ENCODE measurements at places on chromosomes 16 and 17. TPM values are rescaled to one million over a fixed set of nuclear protein-coding genes. Genes with fewer than 3 reads are reported as not detected.

DNA sequence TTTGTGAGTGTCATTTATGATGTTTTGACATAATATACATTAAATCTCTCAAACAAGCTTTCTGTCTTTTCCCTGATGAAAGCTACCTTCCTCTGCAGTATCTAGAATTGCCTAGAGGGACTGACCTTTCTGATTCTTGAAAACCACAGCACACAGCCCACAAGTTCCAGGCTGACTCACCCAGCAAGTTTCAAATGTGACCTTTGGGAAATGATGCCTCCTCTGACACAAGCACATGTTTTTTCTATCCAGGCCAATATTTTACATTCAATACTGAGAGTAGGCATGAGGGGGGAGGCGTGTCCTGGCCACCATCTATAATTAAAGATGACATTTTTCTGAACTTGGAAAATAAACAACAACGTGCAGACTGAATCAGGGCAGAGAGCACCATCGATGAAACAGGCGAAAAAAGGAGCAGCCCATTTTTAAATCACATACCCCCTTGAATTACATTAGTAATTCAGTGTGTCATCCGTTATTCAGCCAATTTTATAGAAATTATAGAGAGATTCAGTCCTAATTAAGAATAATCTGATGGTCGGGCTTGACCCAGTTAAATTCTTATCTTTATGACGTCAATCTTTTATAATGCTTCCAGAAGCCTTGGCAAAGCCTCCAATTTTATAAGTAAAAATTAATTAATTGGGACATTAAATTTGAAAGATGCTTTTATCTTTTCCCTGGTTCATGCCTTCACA is 292.6 kb upstream of the CDH11 start:
- no peak for DNase-seq

DNA sequence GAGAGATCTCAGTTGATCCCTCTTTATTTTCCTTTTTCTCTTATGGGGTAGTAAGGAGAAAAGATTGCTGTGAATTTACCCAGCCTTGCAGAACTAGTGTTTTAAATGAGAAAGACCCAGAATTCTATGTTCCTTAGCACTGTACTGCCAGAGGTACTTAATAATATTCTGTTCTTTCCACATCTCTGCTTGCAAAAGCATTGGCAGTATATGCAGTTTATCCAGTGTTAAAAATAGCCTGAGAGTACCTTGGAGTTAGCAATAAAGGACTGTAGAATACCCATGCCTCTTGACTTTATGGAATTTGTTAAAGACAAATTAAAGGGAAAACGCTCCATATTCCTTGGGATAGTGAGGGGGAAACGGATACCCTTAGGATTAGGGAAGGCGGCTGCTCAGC is 11.9 kb downstream of the SLC7A6 start:
- no peak for DNase-seq

DNA sequence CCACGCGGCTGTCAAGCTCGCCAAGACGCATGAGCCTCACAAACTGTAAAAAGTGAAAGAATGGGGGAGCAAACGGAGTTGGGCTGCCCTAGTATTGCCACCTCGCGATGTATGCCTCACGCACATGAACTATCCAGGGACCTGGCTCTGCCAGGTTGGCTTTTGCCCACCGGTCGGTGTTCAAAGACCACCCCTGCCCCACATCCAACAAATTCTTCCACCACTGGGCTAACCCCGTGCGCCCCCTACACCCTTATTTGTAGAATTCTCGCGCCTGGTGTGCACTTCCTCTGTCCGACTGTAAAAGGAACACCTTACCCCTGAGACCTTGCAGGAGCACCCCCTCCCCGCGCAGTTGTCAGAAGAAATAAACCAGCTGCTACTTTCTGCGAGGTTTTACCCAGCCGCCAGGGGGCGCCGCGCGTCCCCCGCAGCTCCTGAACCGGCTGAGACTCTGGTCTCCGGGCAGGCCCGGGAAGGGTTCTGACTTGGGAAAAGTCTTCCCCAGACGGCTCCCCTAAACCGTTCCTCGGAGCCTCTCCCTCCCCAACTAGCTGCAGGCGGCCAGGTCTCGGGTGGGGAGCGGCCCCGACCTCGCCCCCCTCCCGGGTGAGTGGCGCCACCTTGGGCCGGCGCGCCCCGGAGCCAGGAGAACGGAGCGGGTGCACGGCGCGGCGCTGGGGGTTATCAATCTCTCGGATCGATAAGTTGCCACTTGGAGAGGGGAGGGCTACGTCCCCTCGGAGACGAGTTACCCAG is 1.7 kb upstream of the ZNF423 start:
- DNase-seq: no peak

GRCh38 chr16:57481421-57481820 is 4.9 kb downstream of the DOK4 start:
- no peak for DNase-seq

DNA sequence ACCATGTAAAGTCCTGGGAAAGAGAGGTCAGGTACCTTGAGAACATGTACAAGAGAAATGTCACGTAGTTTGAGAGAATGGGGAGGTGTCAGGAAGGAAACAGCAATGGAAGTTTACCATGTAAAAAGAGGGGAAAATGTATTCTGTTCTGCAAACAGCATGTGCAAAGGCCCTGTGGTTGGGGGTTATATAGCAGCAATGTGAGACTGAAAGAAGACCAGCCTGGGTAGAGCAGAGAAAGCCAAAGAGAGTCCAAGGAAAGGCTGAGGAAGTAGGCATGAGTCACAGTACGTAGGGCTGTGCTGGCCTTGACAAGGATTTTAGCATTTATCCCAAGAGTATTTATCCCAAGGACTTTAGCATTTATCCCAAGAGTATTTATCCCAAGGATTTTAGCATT is 141.3 kb upstream of the CACNG3 start:
- DNase-seq: no peak

- no peak for DNase-seq
Observed at GRCh38 chr17:57257195-57257894, 1.0 kb downstream of the MSI2 start.

DNA sequence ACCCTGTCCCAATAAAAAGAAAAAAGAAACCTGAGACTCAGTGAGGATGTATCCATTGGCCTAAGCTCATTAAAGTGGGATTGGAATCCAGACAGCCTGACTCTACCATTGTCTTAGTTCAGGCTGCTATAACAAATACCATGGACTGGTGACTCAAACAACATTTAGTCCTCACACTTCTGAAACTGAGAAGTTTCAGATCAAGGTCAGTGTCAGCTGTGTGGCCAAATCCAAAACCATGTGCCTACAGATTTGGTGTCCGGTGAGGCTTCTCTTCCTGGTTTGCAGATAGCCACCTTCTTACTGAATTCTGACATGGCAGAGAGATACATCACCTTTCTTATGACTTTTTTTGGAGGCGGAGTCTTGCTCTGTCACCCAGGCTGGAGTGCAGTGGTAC is 53.3 kb upstream of the KDM8 start:
- DNase-seq: no peak

DNA sequence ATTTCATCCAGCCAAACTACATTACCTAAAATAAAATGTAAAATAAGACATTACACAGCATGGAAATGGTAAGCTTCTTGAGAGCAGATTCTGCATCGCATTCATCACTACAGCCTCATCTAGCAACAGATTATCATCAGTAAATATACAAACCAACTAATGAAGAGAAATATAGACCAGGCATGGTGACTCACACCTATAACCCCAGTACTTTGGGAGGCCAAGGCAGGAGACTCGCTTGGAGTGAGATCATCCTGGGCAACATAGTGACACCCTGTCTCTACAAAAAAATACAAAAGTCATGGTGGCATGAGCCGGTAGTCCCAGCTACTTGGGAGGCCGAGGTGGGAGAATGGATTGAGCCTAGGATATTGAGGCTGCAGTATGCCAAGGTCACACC is 19.9 kb downstream of the NCBP3 start:
- DNase-seq: no peak

DNA sequence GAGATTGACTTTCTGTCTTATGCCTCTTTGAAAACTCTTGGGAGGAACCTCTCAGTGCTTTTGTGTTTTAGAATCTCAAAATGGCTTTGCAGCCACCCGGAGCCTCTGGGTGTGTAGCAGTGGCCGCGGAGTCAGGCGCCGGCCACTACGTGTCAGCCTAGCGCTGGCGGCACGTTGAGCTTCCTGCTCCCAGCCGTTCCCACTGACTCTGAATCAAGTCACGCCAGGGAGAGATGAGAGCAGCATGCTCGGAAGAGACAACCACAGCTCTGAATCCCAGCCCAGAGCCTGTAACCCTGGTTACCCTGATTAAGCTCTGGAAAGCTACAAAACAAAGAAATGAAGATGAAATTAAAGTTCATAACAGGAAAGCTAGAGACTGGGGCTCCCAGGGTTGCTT is 97.4 kb upstream of the CACNG5 start:
- no peak for DNase-seq

DNA sequence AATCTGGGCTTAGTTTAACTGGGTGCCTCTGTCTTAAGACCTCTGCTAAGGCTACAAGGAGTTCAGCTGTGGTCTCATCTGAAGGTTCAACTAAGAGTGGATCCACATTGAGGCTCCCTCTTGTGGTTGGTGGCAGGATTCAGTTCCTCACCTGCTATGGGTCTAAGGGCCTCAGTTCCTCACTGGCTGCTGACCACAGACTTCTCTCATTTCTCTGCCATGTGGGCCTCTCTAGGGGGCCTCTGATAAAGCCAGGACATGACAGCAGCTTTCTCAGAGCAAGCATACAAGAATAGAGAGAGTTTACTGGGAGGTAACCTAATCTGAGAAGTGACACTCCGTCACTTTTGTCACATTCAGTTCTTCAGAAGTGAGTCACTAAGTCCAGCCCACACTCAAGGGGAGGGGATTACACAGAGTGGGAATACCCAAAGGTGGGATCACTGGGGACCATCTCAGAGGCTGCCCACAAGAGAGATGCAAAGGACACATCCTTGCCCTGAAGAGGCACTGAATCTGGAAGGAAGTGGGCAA is 19.2 kb upstream of the ABAT start:
- no peak for DNase-seq

DNA sequence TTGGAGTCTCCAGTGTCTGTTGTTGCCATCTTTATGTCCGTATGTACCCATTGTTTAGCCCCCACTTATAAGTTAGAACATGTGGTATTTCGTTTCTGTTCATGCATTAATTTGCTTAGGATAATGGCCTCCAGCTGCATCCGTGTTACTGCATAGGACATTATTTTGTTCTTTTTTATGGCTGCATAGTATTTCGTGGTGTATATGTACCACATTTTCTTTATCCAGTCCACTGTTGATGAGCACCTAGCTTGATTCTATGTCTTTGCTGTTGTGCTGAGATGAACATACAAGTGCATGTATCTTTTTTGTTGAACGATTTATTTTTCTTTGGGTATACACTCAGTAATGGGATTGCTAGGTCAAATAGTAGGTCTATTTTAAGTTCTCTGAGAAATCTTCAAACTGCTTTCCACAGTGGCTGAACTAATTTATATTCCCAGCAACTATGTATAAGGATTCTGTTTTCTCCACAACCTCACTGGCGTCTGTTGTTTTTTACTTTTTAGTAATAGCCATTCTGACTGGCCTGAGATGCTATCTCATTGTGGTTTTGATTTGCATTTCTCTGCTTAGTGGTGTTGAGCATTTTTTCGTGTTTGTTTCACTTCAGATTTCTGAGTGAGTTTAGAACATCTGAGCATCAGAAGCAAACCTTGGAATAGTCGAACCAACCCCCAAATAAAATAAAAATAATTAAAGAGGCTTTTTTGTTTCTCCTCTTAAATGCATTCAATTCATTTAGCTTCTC is 304.7 kb downstream of the ZFHX3 start:
- DNase-seq: no peak

Gene KLHL10
- not detected for polyA plus RNA-seq

Gene DNAI2
- polyA plus RNA-seq: 5.4 TPM

Gene TMEM132E
- polyA plus RNA-seq: 28.4 TPM

Gene RHBDF1
- polyA plus RNA-seq: 34.4 TPM

Gene PMFBP1
- 2.9 TPM for polyA plus RNA-seq

Gene IL34
- polyA plus RNA-seq: 5.5 TPM

Gene TRPV3
- 4.7 TPM for polyA plus RNA-seq

Gene CLCN7
- polyA plus RNA-seq: 65.7 TPM

All from spinal cord (tissue), 10 donors.